ENCODE measurements at places on chromosomes 3 and 15.
A peak's percentile ranks its signal among the peaks of the same experiment; 100 is the strongest.

GRCh38 chr3:1611824-1612223, 486.8 kb upstream of the CNTN4 start:
- no peak for DNase-seq

DNA sequence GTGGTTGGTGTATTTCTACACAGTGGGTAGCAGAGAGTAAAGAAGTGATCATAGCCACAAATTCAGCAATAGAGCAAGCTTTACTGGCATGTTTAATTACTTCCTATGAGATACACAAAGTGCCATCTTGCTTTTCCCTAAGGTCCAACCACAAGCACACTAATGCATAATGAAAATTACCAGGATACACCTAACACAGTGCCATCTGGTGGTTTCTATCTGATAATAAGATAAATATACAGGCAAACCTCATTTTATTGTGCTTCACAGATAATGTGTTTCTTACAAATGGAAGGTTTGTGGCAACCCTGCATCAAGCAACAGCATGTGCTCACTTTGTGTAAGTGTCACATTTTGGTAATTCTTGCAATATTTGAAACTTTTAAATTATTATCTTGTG, 223.0 kb downstream of the NSUN3 start:
- DNase-seq, result no peak

GRCh38 chr15:82951472-82952157, 905 bp downstream of the HOMER2 start:
- DNase-seq, result peak; percentile 23

DNA sequence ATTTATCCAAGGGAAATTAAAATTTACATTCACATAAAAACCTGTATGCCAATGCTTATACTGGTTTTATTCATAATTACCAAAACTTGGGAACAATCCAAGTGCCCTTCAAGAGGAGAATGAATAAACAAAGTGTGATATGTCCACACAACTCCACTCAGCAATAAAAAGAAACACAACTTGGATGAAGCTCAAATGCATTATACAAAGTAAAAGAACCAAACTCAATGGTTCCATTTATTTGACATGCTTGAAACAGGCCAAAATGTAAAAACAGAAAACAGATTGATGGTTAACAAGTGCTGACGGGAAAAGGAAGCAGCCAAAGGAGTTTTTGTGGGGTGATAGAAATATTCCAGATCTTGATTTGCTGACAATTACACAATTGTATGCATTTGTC, 23.5 kb downstream of the OCA2 start:
- no peak for DNase-seq

DNA sequence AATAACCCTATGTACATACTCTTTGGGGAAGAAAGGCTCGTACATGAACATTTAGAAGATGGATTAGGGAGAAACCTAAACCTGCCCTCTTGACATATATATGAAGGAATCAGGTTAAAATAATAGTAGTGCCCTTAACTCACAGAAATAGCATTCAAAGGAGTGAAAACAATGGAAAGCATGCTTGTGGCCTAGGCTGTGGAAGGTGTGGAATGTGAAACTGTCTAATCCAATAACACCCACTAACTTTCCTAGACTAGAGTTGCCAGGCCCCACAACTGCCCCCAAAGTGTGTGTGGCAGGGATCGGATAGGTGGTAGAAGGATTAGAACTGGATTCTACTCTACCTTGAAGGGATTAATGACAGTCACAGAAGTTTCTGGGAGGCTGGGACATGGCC, 317.4 kb upstream of the LRRFIP2 start:
- no peak for DNase-seq

DNA sequence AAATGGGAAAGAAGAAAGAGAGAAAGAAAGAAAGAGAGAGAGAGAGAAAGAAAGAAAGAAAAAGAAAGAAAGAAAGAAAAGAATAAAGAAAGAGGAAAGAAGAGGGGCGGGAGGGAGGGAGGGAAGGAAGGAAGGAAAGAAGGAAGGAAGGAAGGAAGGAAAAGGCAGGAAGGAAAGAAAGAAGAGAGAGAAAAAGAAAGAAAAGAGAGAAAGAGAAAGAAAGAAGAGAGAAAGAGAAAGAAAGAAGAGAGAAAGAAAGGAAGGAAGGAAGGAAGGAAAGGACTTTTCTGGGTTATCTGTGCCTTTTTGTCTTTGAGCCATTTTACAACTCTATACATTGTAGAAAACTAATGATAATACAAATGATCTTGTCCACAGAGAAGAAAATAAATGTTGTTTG, 136.6 kb upstream of the SMAD3 start:
- DNase-seq, result no peak

- no peak for DNase-seq
Measured at GRCh38 chr3:22496641-22497040, 706.5 kb upstream of the UBE2E2 start.

DNA sequence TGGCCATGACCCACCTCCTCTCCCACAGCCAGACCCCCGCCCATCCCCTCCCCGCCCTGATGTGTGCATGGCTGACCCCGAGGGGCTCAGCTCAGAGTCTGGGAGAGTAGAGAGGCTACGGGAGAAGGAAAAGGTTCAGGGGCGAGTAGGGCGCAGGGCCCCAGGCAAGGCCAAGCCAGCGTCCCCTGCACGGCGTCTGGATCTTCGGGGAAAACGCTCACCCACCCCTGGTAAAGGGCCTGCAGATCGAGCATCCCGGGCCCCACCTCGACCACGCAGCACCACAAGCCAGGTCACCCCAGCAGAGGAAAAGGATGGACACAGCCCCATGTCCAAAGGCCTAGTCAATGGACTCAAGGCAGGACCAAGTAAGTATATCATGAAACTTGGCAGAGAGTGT, 11.7 kb downstream of the MAP1A start:
- no peak for DNase-seq

- peak; percentile 30 for DNase-seq
Measured at GRCh38 chr3:72444656-72445223, 403.5 kb downstream of the SHQ1 start.

- DNase-seq, result no peak
Measured at GRCh38 chr15:68548364-68548763, 30.4 kb upstream of the CORO2B start.

GRCh38 chr3:13072239-13072599, 1.0 kb downstream of the IQSEC1 start:
- no peak for DNase-seq

- DNase-seq, result no peak
Measured at GRCh38 chr3:193829781-193830180, 236.8 kb downstream of the OPA1 start.

- DNase-seq, result no peak
Measured at GRCh38 chr15:60121845-60122244, 117.7 kb downstream of the FOXB1 start.

- peak; percentile 33 for DNase-seq
Measured at GRCh38 chr3:32780735-32781210, 37.0 kb upstream of the TRIM71 start.

DNA sequence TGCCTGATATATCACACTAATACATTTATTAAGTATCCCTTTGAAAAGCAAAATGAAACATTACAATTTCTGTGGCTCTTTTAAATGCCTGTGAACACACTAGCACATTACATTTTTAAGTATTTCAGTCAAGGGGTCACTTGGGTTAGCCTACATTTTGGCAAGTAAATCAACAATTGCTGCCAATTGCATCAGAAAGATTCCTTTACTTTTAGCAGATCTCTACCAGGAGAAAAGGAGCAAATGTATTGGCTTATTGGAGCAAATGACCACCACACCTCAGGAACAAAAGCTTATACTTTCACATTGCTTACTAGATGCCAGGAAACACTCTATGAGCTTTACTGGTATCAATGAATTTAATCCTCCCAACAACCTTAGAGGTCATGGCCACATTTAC, 947.1 kb downstream of the FHIT start:
- DNase-seq, result no peak

- no peak for DNase-seq
Measured at GRCh38 chr15:99210334-99210733, 39.0 kb downstream of the TTC23 start.

DNA sequence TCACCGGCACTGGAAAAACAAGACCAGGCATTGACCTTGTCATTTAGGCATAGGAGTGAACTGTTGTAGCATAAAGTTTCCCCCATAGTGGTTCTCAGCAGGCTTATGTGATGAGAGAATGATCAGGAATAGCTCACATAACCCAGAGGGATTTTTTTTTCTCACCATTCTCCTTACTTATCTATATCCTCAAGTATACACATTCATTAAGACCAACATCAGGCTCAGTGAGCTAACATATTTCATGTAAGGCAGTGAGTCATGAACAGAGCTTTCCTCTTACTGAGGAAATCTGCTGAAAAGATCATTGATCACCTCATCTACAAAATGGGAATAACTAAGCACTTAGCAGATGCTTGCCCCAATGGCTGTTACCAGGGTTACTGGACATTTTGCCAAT, 396.6 kb upstream of the TMCO5A start:
- no peak for DNase-seq

- no peak for DNase-seq
Measured at GRCh38 chr15:91183596-91183995, 83.5 kb downstream of the SV2B start.

GRCh38 chr3:5013021-5013906, 34.0 kb downstream of the BHLHE40 start:
- peak; percentile 67 for DNase-seq

GRCh38 chr3:30233913-30234646, 372.3 kb upstream of the TGFBR2 start:
- DNase-seq, result no peak

DNA sequence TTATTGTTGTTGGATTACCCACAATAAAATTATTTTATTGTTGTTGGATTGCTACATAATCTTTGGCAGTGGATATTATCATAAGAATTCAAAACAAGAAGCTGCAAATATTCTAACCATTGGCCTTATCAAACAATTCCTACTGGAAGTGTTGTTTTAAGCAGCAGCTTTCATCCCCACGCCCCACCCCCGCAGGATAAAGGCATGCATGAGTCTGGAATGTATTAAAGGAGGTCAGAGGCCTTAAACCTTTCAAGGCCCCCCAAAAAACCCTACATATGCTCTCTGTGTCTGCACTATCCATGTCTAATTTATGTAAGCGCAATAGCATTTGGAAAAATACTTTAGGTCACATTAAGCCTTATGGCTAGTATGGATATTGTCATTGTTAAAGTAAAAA, 23.1 kb downstream of the P3H2 start:
- no peak for DNase-seq

DNA sequence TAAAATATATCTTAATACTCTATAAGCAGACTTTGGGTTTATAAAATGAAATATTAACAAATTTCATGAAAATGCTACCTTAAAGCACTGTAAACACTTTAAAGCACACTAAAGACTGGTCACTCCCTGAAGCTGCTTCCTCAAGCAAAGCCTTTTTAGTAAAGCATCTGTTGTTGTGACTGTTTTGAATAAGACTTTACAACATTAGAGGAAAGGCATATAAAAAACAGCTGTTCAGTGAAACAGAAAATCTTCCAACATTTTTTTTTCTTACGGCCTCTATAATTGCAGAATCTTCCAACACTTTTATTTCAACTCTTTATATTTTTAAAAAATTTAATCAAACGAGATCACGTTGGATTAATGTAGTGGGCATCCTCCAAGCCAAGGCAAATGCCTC, 48.1 kb downstream of the GRK7 start:
- no peak for DNase-seq

DNA sequence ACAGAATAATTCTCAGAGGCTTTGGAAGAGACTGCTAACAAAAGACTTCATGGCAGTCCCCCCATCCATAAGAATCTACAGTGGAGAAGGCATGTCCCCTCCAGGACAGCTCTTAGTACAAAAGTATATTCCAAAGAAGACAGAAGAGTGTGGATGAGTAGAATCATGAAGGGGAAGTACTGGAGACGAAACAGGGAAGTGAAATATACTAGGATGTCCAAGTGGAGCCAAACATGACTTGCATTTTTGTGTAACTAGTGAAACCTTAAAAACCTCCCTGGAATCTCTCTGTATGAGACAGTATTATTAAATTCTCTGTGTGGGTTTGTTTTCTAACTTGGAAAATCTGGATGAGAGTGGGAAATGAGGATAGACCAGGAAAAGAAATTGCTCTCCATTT, 312.4 kb downstream of the RSL24D1 start:
- DNase-seq, result peak; percentile 62

DNA sequence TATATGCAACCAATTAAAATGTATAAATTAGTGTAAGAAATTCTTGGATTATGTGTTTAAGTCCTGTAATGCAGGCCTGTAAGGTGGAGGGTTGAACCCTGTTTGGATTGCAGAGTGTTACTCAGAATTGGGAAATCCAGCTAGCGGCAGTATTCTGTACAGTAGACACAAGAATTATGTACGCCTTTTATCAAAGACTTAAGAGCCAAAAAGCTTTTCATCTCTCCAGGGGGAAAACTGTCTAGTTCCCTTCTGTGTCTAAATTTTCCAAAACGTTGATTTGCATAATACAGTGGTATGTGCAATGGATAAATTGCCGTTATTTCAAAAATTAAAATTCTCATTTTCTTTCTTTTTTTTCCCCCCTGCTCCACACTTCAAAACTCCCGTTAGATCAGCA, 65.4 kb upstream of the ACAD9 start:
- peak; percentile 56 for DNase-seq

- peak; percentile 24 for DNase-seq
Measured at GRCh38 chr15:80828796-80829195, 49.6 kb downstream of the CEMIP start.

- peak; percentile 82 for DNase-seq
Measured at GRCh38 chr3:150227839-150228238, 180.3 kb upstream of the TSC22D2 start.

- DNase-seq, result peak; percentile 38
Measured at GRCh38 chr3:121979734-121980449, 42.2 kb downstream of the ILDR1 start.

DNA sequence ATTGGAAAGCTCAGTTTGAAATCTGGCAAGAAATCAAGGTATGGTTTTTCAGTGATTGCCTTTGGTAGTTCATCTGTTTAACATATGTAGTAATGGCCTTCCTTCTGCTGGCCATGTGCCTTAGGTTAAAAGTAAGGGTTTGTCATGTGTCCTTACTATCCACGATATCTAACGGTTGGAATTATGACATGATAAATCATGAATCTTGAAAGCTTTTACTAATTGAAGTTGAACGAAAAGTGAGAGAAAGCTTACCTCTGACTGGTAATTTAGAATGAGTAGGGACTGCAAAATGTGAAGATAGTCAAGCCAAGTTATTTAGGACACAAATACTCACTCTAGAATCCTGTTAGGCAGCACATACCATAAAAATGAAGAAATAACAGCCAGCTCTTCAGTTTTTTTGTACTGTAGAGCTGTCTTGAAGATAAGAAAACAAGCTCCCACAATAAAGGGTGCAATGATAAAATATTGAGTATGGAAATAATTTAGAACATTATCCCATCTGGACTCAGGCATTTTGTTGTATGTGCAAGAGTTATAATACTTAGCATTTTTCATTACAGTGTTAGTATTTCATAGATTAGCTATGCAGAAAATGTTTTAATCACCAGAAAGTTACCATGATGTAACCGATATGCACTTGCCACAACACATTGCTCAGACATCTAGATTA, 303.4 kb downstream of the ZNF385D start:
- no peak for DNase-seq

DNA sequence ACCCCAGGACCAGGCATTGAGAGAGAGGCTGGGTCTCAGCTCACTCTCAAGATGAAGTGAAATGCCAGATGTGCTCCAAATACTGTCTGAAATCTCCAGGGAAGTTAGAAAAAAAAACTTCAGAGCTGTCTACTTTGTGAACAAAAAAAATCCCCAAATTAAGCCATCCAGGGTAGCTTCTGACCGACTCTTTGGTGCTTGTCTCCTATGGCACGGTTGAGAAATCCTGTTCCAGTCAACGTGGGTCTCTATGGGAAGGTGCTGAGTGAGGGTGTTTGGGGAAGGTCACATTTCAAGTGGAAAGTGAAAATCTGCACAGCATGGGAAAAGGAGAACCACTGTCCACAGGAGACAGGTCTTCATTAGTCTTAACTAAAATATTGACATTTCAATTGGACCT, 322.5 kb upstream of the CFAP20DC start:
- peak; percentile 88 for DNase-seq

Measured in suppressor macrophage treated with lipopolysaccharide for 4 hours (primary cell).